ENCODE measurements at places on chromosomes 3 and 15. TPM values are rescaled to one million over a fixed set of nuclear protein-coding genes. Genes with fewer than 3 reads are reported as not detected.
A peak's percentile ranks its signal among the peaks of the same experiment; 100 is the strongest.

DNA sequence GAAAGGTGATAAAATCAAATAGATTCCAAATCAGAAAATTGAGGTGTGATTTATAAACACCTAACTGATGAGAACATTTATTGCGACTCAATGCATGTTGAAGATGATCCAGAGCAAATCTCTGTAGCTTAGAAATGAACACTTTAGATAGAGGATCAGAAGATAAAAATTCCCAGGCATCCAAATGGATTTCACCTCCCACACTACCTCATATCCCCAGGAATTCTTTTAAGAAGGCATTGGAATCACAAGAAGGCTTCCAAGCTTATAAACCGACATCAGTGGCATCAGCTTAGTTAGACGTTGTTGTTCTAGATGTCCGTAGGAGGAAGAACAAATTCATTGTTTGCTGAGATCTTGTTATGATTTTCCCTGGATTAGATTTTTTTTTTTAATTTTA is 154.4 kb downstream of the EBLN2 start:
- no peak for DNase-seq

- peak; percentile 94 for DNase-seq
Observed at GRCh38 chr3:57692396-57693147, at the start of gene DENND6A. TSS of gene DENND6A (minus strand) at chr3:57693077. CDS start at chr3:57693018, 59 bp downstream.

The LYSMD2 gene
- polyA plus RNA-seq: 21.5 TPM

The DAZL gene
- not detected for polyA plus RNA-seq

The MORC1 gene
- polyA plus RNA-seq: not detected

DNA sequence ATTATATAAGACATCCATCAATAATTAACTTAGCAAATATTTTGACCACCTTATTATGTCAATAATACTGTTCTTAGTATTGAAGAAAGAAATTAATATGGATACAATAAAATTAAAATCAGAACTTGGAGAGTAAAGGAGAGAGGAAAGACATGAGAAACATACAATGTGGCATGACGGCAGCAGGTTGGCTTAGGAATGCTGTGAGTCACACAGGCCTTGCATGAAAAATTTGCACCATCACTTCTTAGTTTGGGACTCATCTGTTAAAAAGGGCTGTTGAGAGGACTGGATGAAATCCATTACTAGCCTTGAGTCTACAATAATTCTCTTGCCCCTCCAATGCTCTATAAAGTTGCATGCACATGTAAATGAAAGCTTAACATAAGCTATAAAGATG is 880.8 kb downstream of the ROBO1 start:
- DNase-seq: no peak

The CYP1A2 gene
- polyA plus RNA-seq: not detected

DNA sequence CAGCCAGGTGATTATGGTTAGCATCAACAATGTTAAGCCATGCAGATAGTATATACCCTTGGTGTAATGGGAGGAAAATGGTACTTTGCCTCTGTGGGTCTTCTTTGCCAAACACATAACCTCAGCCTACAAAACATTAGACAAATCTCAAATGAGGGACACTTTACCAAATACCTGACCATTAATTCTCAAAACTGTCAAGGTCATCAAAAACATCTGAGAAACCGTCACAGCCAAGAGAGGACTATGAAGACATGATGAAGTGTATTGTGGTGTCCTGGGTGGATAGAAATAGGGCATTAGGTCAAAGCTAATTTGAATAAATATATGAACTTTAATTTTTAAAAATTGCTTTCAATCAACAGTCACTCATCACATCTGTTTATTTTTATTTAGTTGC is 1036.1 kb downstream of the AGBL1 start:
- DNase-seq: no peak

The EFHB gene
- 3.5 TPM for polyA plus RNA-seq

- DNase-seq: no peak
Observed at GRCh38 chr15:95998935-95999334, 331.6 kb upstream of the NR2F2 start.

DNA sequence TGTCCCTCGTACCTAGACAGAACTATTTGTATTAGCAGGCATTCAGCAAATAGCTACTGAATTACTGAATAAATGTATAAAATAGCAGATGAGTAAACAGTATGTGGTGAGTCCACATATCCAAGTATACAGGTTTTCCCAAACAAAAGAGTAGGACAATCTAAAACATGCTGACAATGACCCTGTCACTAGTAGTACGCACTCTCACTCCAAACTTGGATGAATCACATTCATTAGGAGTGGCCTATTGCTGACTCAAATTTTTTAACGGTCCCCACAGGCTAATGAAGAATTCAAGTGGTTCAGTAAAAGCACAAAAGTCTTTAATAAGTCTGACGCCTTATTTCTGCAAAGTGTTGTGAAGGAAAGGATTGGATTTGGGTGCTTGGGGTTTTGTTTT is 449.3 kb upstream of the THBS1 start:
- DNase-seq: no peak

- DNase-seq: no peak
Observed at GRCh38 chr3:135736740-135737139, 228.8 kb upstream of the PPP2R3A start.

DNA sequence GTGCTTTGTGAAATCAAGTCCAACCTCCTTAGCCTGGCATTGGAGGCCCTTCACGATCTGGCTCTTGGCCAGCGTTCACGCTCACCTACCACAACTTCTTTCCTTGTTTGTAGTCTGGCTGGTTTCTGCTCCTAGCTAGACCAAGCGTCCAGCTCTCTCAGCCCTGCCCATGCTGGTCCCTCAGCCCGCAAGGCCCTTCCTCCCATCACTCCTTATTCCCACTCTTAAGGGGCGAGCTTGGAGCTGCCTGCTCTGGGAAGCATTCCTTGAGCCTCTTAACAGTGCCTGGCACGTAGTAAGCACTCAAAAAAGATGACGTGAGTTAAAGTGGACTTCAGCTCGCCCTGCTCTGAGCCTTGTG is 8.7 kb downstream of the SLC6A6 start:
- DNase-seq: no peak

DNA sequence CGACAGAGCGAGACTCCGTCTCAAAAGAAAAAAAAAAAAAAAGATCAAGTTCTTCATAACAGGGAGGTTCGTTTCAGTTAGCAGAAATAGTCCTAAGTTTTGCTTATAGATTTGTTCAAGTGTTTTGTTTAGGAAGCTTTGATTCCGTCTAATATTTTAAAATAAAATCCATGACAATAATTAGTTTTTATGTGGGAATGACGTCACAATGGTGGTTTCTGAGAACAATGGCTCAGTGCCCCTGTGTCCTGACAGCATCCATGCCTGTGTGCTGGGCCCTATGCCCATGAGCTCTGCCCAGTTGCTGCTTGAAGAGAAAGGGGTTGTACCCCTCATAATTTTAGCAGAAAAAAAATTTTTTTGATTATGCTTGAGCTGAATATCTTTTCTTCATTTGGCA is 134.0 kb downstream of the SST start:
- no peak for DNase-seq

The PLAAT1 gene
- 0.39 TPM for polyA plus RNA-seq

DNA sequence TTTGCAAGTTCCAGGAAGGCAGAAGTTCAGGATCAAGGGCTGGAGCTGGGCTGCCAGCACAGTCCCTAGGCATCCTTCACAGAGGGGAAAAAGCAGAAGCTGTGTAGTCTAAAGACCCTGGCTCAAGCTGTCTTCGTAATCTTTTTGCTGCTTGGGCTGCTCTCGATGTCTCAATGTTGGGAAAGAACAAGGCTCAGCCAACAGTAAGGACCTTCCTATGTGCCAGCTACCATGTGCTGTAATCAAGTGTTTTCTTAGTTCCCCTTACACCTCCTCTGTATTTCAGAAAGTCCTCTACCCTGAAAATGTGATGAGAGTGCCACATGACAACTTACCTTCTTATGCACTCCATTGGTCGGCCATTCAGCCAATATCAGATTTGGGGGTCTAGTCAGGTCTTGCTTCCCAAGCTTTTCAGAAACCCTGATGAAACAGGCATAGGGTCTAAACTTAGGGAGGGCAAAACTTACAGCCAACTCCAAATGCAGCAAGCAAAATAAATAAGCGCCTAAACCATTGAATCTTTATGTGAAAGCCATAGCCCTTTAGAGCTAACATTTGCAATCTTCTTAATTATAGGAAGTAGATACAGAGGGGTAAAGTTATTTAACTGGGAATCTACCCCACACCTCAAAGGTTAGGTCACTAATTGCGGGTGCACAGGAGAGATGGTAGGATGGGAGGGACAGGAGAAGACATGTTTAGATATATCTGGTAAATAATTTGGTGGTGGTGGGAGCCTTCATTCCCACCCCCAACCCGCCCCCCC is 1.2 kb upstream of the EDEM1 start:
- no peak for DNase-seq

DNA sequence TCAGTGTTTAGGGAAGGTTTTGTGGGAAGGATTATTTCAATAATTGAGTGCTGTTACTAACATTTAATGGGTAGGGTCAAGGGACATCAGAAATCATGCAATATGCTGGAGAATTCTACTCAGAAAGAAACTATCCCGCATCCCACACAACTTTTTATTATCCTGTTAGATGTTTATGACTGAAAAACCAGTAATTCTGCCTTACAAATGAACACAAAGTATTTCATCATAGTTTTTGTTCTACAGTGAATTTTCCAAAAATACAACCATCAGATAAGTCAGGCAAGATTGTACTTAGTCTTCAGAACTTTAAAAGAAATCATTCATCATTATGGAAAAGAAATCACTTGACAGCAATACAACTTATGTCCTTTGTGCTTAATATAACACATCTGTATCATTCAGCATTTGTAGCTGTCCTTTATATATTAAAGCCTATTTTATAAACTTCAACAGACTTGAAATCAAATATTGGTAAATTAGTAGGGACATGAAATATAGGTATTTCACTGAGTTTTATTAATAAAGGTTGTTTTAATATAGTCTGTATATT is 61.9 kb downstream of the TRPM7 start:
- peak; percentile 69 for DNase-seq

DNA sequence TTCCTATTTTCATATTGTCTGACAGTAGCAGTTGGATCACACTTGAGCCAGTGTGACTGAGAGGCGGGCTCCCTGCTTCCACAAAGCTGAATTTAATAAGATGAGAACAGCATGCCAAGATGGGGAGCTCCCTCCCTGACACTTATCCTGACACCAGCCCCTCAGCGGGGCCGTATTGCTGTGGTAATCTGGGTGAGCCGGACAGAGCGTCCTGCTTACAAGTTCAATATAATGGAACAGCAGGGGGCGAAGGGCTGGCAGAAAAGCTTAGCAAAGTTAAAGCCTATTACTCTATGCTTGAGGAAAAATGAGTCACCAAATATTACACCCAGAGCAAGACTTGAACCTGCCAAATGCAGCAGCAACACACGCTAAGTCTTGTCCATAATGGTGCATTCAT is 163.8 kb upstream of the CMC1 start:
- peak; percentile 62 for DNase-seq

- no peak for DNase-seq
Observed at GRCh38 chr3:58202917-58203360, 7.8 kb downstream of the DNASE1L3 start.

GRCh38 chr3:120908795-120909601 is 993 bp downstream of the STXBP5L start:
- no peak for DNase-seq

GRCh38 chr3:172077197-172077757 is 37.9 kb downstream of the FNDC3B start:
- no peak for DNase-seq

- peak; percentile 97 for DNase-seq
Observed at GRCh38 chr15:63502843-63503738, 1.3 kb upstream of the USP3 start.

Measured in kidney (tissue), 22 donors.